ENCODE measurements at places on chromosomes 3 and 15.

- DNase-seq = no peak
These were observed 52.6 kb upstream of the MYO5C start for GRCh38 chr15:52348056-52348745.

- no peak for DNase-seq
These were observed 70.6 kb downstream of the AP4E1 start for GRCh38 chr15:50979041-50979440.

DNA sequence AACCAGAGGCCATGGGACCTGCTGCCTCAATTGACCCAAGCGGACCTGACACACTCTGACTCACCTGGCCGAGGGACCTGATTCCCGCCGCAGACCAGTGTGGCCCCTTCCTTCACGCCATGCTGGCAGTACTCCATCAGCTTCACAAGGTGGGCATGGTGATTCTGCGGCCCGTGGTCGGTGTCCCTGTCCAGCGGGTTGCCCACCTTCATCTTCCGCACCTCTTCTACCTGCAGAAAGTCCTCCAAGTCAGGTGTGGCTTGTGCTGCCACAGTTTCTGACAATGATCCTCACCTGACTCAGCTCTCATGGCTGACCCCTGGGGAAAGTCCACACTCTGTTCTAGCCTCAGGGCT is 25.9 kb upstream of the SLC41A3 start:
- no peak for DNase-seq

DNA sequence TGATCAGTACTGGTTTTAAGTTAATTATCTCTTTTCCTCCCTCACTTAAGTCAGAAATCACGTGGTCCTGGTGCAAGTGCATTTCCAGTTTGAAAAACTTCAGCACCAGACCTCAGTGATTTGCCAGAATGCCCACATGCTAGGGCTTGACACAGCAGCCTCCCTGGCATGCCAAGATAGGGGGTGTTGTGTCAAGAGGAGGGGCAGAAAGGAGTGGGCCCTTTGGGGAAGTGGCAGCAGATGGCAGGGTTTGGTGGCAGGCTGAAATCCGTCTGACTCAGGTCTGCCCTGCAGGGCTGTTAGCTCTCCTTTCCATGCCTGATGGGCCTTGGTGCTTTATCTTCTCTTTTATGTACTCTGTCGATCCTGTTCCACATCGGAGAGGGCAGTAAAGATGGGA is 23.4 kb downstream of the PXK start:
- peak; percentile 75 for DNase-seq

GRCh38 chr3:9765865-9766264 is 3.9 kb downstream of the CAMK1 start:
- DNase-seq = no peak

DNA sequence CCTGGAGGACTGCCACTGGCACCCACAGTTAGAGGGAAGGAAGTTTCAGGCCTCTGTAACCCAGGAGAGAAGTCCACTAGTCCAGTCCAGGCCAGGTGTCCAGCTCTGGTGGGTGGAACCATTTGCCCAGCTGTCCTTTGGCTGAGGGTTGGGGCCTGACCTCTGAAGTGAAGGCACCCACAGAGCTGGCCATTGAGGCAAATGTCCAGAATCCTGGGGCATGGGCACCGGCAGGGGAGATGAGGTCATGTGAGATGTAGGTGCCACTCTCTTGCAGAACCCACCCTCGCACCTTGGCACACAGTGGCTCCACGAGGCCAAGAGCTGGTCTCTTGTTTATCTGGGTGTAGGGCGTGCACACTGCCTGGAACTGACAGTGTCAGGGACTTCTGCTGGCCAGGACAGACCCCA is 162.8 kb downstream of the SMAD6 start:
- DNase-seq = no peak

GRCh38 chr15:76347482-76348055 is 11.0 kb downstream of the ISL2 start:
- DNase-seq = no peak

- no peak for DNase-seq
These were observed 75.6 kb downstream of the LINGO1 start for GRCh38 chr15:77557144-77557543.

- no peak for DNase-seq
These were observed 53.9 kb upstream of the KLF13 start for GRCh38 chr15:31272558-31273257.

- DNase-seq = no peak
These were observed 11.7 kb upstream of the ZNF774 start for GRCh38 chr15:90340345-90340744.

GRCh38 chr3:56468184-56469106 is at the start of gene ERC2:
ERC2 (minus strand) TSS chr3:56468467.
- peak; percentile 9 for DNase-seq

GRCh38 chr15:65778269-65778668 is 13.8 kb downstream of the DENND4A start:
- DNase-seq = no peak

DNA sequence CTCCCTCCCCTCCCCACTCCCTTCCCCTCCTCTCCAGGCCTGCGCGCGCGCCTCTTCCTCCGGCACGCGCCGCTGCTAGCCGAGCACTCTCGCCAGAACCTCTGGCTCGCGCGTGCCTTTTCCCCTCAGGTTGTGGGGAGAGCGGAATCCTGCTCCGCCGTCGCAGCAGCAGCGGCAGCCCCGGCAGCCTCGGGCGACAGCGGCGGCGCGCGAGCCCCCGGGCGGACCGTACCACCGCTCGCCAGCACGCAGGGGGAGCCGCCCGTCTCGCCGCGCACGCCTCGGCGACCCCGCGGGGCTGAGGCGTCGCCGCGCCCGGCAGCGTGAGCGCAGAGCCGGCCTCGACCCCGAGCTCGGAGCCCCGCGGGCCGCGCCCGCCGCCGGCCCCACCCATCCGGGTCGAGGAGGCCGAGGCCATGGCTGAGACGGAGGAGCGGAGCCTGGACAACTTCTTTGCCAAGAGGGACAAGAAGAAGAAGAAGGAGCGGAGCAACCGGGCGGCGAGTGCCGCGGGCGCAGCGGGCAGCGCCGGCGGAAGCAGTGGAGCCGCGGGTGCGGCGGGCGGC is at the start of gene CDV3:
Gene CDV3 (plus strand): TSS at position 58 of the 566 bp plus-strand sequence. CDS start 359 bp downstream, at position 417.
- no peak for DNase-seq

DNA sequence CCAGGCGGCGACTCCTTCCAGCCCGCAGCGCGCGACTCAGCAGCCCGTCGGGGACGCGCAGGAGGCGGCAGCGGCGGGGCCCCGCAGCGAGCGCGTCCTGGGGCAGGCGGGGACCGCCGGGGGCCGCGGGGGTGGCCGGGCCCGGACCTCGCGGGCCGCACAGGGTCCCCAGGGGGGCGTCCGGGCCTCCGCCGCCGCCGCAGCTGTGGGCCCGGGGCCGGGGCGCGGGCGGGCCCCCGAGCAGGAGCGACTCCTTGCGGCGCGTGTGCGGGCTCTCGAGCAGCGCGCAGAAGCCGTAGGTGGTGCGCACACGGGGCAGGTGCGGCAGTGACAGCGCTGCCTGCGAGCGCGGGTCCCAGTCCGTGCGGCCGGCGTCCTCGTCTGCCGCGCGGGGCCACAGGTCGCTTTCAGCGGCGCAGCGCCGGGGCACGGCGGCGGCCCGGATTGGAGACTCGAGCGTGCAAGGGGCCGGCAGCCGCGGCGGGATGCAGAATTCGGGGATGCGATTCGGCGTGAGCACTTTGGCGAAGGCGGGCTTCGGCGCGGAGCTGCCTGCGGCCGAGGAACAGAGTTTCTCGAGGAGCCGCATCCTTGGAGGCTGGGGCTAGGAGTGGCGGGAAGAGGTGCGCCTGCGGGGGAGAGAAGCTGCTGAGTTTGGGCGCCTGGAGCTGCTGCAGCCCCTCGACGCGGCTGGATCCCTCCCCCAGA is 535 bp downstream of the C2CD4B start:
- peak; percentile 12 for DNase-seq

- peak; percentile 23 for DNase-seq
These were observed 35.1 kb downstream of the DNAH1 start for GRCh38 chr3:52350981-52351761.

- DNase-seq = no peak
These were observed 104.3 kb downstream of the OXNAD1 start for GRCh38 chr3:16369276-16369675.

GRCh38 chr3:78911394-78911793 is 856.4 kb downstream of the ROBO1 start:
- DNase-seq = no peak

- DNase-seq = no peak
These were observed 8.7 kb upstream of the GPD1L start for GRCh38 chr3:32097768-32098167.

DNA sequence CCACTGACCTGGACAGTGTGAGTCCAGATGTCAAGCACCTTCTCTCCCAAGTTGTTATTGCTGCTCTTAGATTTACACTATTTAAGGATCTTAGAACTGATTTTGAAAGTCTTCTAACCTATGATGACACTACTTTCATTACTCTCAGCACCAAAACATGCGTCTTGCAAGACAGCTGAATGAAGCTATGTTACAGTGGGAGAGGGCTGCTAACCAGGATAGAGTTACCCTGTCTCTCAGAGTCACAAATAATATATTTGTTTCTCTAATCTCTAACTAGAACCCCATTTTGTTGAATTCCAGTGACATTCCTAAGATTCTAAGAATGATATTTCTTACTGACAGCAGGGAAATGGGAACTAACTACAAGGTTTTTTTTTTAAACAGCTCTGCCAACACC is 455.5 kb downstream of the MAGI1 start:
- no peak for DNase-seq

- no peak for DNase-seq
These were observed 117.9 kb downstream of the LRRC28 start for GRCh38 chr15:99369196-99369595.

GRCh38 chr3:161770484-161771386 is 274.1 kb downstream of the OTOL1 start:
- no peak for DNase-seq

DNA sequence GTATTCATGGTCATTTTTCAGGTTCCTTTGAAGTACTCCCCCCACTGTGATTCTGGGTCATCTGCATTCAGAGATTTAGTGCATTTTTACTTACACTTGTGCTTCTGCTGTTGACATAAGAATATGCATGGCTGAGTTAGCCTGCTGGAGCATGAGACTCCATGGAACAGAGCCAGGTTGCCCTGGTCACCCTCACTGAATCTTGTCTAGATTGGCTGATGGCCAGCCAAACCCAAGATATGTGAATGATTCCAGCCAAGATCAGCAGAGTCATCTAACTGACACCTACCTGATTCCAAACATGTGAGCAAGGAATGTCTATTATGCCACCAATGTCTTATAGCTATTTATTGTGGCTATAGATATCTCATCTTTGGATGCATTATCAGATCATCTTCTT is 25.1 kb downstream of the DTWD1 start:
- DNase-seq = no peak

All from germinal center (tissue), 1 donor.